ENCODE measurements at places on chromosomes 16 and 17.

DNA sequence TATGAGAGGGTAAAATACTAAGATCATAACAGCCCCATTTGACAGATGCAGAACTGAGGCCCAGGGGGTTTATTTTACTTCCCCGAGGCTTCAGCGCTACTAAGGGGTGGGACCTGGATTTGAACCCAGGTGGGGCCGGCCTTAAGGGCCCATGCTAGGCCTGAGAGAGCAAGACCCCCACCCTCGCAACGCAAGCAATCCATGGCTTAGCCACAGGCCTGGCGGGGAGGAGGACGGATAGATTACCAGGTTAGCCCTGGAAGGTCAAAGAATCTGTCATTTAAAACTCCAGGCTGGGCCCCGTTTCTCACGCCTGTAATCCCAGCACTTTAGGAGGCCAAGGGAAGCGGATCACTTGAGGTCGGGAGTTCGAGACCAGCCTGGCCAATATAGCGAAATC is 1.9 kb upstream of the CDH3 start:
- DNase-seq, result no peak

DNA sequence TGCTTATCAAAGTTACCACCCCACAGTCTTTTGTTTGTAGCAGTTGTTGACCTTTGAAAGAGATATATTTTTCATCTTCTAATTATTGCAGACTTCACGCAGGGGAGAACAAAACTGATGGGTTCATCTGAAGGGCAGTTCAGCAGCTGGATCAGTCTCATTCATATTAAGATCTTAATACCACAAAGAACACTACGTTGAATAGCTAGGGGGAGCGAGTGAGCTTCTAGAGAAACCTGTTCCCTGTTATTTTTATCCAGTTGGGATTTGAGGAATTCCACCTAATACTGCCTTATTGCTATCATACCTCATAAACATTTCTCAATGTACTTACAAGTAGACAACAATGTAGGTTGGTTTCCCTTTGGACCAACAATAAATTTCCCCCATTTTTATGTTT is 306.1 kb upstream of the KIF2B start:
- no peak for DNase-seq

GRCh38 chr16:66207139-66207882 is 159.2 kb upstream of the CDH5 start:
- no peak for DNase-seq

DNA sequence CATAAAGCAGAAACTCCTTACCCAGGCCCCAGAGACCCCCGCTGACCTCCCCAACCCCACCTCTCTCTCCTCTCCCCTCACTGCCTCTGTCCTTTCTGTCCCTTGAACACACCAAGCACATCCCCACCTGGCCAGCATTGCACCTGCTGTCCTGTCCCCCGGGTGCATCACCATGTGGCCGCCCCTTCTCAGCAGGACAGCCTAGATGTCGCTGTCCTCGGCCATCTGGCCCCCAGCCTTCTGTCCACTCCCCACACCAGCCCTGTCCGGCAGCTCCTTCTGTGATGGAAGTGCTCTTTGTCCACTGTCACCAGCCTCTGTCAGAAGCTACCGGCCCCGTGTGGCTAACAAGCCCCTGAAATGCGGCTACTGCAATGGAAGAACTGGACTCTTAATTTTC is 12.3 kb upstream of the MPRIP start:
- no peak for DNase-seq

- no peak for DNase-seq
Observed at GRCh38 chr17:79490530-79490929, 120.3 kb downstream of the RBFOX3 start.

DNA sequence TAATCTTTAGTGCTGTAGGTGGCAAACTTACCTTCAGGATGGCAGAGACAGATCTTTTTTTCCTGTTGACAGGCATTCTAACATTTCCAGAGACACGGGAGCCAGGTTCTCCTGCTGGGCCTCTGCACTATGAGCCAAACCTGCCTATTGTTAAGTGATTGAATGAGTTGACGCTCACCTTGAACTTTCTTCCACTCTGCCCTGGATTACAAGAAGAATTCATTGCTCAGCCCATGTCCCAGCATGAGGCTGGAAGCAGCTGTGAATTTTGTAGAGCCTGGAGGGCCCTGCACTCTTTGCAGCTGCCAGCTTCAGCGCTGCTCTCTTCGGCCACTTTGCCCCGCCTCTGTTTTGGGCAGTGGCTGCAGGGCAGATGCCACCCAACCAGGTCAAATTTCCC is 9.4 kb upstream of the SLC7A5 start:
- DNase-seq, result no peak

DNA sequence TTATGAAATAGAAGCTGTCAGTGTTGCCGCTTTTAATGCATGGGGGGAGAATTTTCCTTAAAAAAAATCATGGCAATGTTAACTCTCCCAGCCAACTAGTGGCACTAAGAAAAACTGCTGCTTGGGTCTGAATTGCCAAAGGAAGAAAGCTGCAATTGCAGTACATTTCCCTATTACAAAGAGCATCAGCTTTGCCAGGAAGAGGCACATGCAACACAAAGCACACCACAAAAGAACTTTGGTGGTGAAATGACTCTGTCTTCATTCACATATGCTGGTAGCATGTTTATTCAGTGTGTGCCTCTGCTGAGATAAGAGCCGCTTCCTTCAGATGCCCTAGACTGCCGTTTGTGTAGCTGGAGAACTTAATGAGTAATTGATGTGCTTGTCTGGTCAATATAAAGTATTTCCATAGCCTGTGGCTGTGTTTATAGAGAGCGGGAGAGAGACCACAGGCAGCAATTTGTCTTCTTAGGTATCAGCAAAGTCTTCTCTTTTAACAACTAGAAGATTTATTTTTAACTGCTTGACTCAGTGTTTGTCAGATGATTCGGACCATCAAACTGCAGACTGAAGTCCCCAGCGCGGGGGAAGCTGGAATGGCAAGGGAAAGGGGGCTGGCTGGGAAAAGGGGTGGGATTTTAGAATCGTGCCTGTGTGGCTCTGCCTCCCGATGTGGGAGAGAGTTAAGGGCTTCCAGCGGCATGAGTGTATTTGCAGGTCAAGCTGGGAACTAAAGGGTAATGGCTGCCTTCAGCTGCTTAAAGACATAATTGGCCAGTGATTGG is 115.1 kb downstream of the MRTFB start:
- DNase-seq, result no peak

GRCh38 chr17:33389504-33390135 is 96.5 kb upstream of the ASIC2 start:
- DNase-seq, result no peak

DNA sequence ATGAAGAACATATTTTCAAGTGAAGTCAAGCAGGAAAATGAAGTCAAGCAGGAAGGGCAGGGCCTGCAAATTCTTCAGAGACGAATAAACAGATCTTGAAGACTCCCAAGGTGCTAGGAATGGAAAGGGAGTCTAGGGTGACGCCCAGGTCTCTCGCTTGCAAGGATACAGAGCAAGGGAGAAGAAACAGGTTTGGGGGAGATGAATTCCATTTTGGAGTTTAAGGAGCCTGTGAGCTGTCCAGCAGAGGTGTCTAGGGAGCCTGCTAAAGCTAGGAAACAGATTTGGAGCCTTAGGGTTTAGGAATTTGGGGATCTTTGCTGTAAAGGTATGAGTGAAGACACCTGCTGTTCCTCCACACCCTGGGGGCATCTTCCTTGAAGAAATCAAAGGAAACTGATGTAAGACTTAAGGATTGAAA is 2.0 kb upstream of the UNKL start:
- DNase-seq, result no peak

DNA sequence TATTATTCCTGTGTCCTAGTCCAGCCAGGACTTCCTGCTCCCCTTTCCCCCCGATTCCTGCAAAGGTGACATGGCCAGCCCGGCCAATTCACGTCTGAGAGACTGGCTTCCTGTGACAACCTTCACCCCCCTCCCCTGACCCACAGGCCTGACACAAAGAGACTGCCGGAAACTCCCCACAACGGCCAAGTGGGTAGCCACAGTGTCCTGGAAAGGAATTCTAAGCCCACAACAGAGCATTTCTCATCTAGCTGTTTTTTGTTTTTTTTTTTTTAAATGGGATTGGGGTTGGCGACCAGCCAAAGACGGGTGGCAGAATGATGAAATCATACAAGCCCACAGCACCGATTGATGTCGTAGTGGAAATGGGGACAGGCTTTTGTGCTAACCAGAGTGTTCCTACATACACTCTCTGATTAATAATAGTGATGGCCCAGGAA is 2.8 kb upstream of the XAF1 start:
- DNase-seq, result peak; percentile 71

- DNase-seq, result no peak
Observed at GRCh38 chr17:2086306-2086705, 31.4 kb downstream of the HIC1 start.

GRCh38 chr16:17379121-17379571 is 91.6 kb downstream of the XYLT1 start:
- no peak for DNase-seq

- DNase-seq, result no peak
Observed at GRCh38 chr16:4011940-4012629, 104.2 kb downstream of the ADCY9 start.

DNA sequence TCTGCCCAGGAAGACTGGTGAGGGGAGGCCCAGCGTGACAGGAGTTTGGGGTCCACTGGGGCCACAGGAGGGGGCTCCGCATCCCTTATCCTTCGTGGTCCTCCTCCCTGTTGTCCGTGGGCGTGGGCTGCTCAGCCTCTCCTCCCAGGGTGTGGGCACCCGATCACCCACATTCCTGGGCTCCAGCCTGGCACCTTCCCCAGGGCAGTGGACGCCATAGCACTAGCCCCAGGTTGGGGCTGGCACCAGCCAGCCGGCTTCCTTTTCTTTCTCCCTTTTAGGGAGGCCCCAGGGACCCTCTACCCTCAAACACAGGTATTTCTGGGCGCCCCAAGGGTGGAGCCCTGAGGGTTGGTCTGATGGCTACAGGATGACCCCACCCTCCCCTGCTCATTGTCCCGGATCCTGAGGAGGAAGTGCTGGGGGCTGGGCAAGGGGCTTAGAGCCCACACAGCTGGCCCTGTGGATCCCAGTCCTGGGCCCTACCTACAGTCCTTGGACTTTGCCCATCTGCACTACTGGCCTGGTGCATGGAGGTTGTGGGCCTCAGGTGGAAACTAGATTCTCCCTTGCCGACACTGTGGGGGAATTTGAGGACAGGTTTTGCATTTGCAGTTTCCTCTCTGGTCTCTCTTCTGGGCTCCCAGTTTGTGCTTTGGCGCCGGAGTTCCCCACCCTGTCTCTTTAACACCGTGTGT is 1.1 kb downstream of the KIF1C start:
- no peak for DNase-seq

DNA sequence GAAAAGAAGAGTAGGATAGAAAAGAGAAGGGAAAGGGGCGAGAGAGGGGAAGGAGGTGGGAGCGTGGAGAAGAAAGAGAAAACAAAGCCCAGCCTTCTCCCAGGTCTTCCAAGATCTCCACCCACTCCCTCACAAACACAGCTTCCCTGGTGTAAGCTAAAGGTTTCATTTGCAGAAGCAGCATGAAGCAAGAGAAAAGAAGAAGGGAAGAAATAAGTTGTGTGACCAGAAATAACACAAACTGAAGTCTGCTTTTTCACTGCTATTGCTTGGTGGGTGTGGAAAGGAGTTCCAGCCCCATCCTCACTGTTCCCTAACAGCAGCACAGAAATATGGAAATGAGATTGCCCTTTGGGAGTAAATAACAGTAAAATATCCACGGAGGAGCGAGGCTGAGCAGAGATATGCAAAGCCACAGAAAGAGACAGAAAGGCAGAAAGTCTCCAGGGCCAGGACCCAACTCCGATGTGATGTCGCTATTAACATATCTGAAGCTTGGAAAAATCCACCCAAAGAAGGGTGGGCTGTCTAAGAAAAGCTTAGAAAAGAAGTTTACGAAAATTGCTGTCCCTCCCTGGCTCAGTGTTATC is 10.3 kb upstream of the GAS7 start:
- no peak for DNase-seq

DNA sequence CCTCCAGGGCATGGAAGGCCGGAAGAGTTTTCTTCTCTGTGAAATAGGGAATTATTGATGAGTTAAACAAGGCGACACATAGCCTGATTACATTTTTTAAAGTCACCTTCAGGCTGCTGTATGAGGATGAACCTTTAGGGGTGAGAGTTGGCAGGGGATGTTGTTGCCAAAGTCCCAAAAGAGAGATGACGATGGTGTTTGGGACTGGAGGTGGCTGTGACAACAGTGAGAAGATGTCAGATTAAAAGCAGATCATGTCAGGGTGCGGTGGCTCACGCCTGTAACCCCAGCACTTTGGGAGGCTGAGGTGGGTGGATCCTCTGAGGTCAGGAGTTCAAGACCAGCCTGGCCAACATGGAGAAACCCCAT is 16.8 kb upstream of the ASGR2 start:
- no peak for DNase-seq

GRCh38 chr17:75060434-75061054 is 13.5 kb downstream of the KCTD2 start:
- no peak for DNase-seq

GRCh38 chr16:57123216-57123973 is 31.0 kb downstream of the CPNE2 start:
- DNase-seq, result no peak

DNA sequence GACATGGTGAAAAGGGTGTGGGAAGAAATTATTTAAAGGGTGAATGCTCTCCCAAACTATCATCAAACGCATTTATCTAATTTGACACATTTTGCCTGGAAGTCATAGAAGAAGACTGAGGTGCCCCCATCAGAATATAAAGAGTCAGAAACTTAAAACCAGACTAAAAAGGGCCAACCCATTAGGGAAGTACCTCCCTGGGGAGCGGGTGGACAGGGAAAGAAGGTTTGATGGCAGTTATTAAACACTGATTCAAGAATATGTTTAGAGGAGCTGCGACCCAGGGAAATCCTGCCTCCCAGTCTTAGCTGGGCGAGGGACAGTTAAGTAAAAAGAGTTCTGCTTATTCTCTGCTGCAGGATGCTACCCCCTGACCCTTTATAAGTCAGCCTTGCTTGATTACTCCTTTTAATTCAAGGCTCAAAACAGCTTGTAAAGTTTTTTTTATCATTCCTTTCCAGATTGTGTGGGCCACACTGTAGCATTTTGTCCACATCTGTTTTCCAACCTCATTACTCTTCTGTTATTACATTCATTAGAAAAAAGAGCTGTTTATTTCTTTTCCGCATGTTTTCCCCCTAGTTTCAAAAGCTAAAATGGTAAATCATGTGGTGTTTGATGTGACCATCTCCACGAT is 138.5 kb upstream of the TBX2 start:
- DNase-seq, result no peak

- no peak for DNase-seq
Observed at GRCh38 chr17:67617304-67617899, 100.3 kb upstream of the NOL11 start.

- no peak for DNase-seq
Observed at GRCh38 chr16:46916980-46917379, 32.8 kb downstream of the GPT2 start.

- no peak for DNase-seq
Observed at GRCh38 chr17:57215317-57215716, 41.0 kb upstream of the MSI2 start.

Data from CD4-positive, alpha-beta T cell treated with Interleukin-12 subunit alpha and Interleukin-12 subunit beta, for 1 hour (primary cell).